Hematopoietic multipotent progenitor cell treated with erythropoietin and hydrocortisone succinate and interleukin-3 and kit ligand, for 17 days (in vitro differentiated cells): ENCODE measurements at places on chromosomes 1 and 21.

DNA sequence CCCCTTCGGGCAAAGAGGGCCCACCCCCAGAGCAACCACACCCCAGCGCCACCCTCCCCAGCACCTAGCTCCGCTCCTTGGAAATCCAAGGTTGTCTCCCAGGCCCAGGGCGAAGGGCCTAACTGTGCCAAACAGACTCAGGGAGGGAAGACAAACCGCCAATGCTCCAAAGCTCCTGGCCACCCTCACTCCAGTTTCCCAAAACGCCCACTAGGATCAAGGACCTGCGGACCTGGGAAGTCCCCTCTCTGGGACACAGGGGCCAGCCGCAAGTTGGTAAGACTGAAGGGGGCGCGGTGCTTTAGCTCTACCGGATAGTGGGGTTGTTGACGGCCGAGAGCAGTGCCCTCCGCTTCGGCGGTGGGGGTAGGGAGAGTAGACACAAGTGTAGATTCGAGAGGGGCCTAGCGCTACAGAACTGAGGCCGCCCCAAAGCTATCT lies 581 bp downstream of the IRF6 start:
- no peak for DNase-seq

- no peak for DNase-seq
These were observed 372.2 kb downstream of the MRPL39 start for GRCh38 chr21:25234857-25235801.

- DNase-seq, result no peak
These were observed 48.2 kb downstream of the COQ8A start for GRCh38 chr1:226988334-226988666.

DNA sequence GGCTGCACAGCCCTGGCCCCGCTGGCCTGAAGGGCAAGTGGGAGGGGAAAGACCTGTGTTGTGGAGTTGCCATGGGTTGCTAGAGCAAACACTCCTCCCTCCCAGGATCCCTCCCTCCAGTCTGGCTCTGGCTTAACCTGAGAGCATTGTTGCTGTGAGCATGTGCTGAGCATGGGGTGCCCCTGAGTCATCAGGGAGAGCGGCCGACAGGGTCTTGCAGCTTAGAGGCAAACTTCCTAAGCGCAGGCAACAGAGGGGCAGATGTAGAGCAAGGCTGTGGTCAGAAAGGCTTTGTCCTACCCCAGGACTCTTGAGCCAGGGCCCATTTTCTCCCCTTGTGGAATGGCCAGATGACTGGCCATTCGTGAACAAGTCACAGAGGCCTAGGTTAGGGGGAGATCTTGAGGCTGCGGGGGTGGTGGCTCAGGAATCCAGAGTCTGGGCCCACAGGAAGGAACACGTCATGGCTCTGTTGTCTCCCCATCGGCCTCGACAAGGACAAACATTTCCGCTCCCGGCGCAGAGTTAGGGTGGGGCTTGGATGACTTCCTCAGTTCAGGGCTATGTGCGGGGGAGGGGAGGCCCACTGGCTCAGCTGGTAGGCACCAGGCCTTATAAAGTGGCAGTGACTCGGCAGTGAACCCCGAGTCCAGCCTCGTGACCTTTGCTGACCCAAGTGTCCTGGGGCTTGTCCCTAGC lies 362 bp upstream of the DYNLT4 start:
- peak; percentile 90 for DNase-seq

DNA sequence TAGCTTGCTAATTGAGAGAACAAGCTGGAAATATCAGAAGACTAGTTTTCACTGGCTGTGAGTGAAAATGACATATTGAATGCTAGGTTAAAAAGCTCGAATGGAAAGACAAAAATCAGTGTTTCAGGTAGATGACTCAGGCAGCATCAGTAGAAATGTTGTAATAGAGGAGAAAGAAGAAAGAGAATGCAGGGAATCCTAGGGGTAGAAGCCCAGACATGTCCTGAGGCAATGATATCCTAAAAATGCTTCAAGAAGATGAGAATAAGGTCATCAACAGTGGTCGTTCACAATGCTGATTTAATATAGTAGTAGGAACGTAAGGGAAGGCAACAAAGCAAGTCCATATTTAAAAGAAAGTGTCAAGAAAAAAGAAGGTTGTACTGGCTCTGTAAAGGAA lies 96.7 kb upstream of the HP1BP3 start:
- DNase-seq, result no peak

GRCh38 chr1:154953611-154954038 lies 2.3 kb downstream of the PBXIP1 start:
- no peak for DNase-seq

- no peak for DNase-seq
These were observed 101.1 kb downstream of the RAVER2 start for GRCh38 chr1:64845831-64846425.

GRCh38 chr1:247113733-247114271 lies 9.6 kb upstream of the ZNF669 start:
- no peak for DNase-seq

DNA sequence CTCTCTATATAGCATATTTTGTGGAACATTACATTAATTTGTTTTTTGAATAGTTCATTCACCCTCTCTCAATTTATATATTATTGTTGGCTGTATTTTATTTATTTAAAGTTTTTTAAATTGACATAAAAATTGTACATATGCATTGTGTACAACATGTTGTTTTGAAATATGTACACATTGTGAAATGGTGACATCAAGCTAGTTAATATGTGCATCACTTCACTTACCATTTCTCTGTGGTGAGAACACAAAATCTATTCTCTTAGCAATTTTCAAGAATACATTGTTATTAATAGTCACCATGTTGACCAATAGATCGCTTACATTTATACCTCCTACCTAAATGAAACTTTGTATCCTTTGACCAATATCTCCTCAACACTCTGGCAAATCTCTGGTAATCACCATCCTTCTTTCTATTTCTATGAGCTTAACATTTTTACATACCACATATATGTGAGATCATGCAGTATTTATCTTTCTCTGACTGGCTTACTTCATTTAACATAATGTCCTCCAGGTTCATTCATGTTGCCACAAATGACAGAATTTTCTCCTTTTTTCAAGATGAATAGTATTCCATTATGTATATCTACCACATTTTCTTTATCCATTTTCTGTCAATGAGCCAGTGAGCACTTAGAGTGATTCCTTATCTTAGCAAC lies 180.9 kb upstream of the DEPDC1 start:
- DNase-seq, result no peak

GRCh38 chr1:234241941-234242490 lies 131.2 kb upstream of the COA6 start:
- no peak for DNase-seq

- no peak for DNase-seq
These were observed 61.1 kb downstream of the GADD45A start for GRCh38 chr1:67745875-67746698.

- DNase-seq, result no peak
These were observed 1.8 kb upstream of the CTPS1 start for GRCh38 chr1:40977716-40978115.

DNA sequence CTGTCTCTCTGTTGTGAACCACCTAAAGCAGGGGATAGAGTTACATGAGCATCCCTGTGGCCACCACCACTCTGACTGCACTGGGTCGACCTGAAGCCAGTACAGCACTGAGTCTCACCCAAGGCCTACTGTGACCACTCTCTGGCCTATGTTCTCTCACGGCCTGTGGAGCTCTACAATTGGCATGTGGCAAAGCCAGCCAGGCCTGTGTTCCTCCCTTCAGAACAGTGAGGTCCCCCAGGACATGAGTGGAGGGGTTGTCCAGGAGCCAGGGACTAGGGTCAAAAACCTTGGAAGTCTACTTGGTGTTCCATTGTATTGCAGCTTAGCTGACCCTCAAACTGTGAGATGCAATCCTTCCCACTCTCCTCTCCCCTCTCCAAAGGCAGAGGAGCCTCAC lies 42.7 kb upstream of the FMO3 start:
- no peak for DNase-seq

- DNase-seq, result no peak
These were observed 55.2 kb downstream of the TENT5C start for GRCh38 chr1:117661027-117661426.

- no peak for DNase-seq
These were observed 1.3 kb upstream of the SLC6A17 start for GRCh38 chr1:110148961-110149360.

GRCh38 chr1:79648126-79648525 lies 641.6 kb upstream of the ADGRL4 start:
- DNase-seq, result no peak

- no peak for DNase-seq
These were observed 98.1 kb upstream of the CXADR start for GRCh38 chr21:17414766-17415165.

- no peak for DNase-seq
These were observed 714.1 kb upstream of the CHRM3 start for GRCh38 chr1:238672262-238672661.

DNA sequence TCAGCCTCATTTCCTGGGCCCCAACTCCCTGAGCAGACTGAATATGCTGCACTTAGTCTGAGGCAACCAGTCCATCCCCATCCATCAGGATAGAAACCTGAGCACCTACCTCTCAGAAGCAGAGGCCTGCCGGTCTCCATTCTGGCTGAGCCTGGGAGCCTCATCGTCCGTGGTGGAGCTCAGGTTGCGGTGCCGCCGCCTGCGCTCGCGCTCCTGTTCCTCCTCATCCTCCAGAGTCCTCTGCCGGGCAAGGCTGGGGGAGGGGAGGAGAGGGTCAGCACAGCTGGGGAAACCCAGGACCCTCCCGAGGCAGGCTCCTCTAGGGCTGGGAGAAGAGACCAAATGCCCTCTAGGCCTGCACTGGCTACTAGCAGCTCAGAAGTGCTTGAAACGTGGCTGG lies 10.1 kb downstream of the LAD1 start:
- no peak for DNase-seq

DNA sequence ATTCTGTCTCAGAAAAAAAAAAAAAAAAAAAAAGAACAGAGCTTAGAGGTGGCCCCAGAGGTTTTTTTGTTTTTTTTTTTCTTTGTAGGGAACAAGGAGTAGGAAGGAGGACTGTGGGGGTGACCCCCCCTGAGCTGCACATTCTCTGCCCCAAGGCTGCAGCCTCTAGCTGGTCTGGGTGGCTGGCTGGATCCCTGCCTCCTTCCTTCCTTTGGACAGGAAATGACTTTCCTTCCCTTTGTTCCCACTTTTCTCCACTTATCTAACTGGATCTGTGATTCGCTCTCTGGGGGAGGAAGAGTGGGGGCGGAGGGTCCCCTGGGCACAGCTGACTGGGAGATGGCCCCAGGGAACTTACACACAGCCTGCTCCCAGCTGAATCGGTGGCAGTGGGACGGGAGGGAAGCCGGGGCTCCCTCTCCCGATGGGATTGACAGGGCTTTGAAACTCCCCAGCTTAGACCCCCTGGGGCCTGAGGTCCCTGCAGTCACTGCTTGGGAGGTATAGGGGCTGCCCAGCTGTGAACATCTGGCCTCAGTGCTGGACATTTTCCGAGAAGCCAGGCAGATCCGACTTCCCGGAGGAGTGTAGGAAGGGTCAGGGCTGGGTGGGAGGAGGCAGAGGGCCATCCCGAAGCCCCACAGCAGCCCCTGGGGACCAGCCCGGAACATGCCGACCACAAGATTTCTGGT lies 2.1 kb downstream of the FBLIM1 start:
- DNase-seq, result no peak

GRCh38 chr1:215669806-215670491 lies 102.8 kb downstream of the KCTD3 start:
- DNase-seq, result no peak

- DNase-seq, result no peak
These were observed 2.4 kb downstream of the PLPP3 start for GRCh38 chr1:56576880-56577405.

DNA sequence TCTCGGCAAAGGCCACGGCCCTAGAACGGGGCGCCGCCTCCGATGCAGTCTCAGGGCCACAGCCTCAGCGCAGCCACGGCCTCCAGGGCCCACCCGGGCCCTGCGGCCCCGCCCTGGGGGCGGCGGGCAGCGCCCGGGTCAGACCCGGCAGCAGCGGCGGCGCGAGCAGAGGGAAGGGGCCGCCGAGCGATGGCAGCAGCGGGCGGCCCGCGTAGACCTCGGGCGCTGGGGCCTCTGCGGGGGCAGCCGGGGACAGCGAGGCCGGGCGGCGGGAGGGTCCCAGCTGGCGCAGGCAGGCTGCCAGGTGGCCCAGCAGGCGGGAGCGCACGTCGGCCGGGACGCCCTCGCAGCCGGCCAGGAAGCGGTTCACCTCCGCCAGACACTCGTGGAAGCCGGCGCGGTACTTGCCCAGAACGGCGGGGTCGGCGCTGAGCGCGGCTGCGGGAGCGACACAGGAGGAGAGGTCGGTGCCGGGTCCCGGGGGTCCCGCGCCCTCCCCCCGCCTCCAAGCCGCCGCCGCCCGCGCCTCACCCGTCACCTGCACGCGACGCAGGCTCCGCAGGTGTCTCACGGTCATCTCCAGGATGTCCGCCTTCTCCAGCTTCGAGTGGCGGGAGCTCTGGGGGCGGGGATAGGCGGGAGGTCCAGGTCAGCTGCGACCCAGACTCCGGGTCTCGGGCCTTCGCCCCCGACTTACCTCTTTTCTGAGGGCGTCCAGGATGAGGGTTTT lies 737 bp downstream of the HES4 start:
- DNase-seq, result no peak

DNA sequence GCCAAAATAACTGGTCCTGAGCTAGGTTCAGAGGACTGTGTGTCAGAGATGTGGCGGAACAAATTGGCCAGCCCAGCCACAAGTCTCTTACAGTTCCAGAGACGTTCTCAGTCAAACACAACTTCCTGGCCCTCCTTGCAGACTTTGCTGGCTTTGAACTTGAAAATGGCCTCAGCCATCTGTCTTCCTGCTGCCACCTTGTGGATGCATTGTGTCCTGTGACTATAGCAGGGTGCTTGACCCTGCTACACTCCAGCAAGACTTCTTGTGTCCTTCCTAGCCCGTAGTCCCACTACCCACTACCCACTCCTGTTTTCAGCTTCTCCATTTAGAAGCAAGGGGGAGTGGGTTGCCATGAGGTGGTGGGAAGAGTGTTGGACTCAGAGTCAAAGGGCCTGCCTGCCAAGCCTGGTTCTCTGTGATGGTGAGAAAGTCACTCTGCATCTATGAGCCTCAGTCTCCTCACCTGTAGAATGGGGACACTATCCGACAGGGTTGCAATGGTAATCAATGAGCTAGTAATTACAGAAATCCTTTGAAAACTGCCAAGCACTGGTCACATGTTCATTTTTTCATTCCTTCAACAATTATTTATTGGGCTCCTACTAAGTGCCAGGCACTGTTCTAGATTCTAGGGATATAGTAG lies 109.9 kb downstream of the IGSF21 start:
- DNase-seq, result no peak

- DNase-seq, result no peak
These were observed 73.3 kb downstream of the TNFSF18 start for GRCh38 chr1:172977296-172978017.

GRCh38 chr21:32246571-32247140 lies 32.2 kb downstream of the MIS18A start:
- no peak for DNase-seq

- no peak for DNase-seq
These were observed 80.1 kb upstream of the CD55 start for GRCh38 chr1:207241164-207241934.

- no peak for DNase-seq
These were observed 1.7 kb upstream of the CCNL2 start for GRCh38 chr1:1400576-1401456.

DNA sequence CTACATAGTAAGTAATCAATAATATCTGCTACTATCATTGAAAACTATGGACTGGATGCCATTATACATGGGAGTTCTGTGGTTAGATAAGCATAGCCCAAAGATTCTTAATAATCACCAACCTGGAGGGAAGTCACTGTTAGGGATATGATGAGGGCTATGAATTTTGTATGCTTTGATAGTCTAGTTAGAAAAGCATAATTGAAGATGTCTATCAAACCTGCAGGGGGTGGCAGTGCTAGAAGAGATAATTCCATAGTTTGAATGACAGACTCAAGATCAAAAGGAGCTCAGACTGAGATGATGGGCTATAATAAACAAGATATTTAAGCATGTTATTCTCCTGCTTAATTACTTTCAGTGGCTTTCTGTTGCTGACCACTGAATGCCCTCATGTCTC lies 15.4 kb upstream of the COA6 start:
- no peak for DNase-seq
